ENCODE measurements at places on chromosomes 3 and 15. TPM values are rescaled to one million over a fixed set of nuclear protein-coding genes. Genes with fewer than 3 reads are reported as not detected.

Gene RBMS3
- total RNA-seq, result 59.9 TPM

Gene SMAD3
- 43.4 TPM for total RNA-seq

Gene PPP1R14D
- total RNA-seq, result not detected

Gene ZNF660
- 21.2 TPM for total RNA-seq

Gene ITPKA
- 2.6 TPM for total RNA-seq

Gene KLHDC8B
- 49.9 TPM for total RNA-seq

Gene SCAP
- total RNA-seq, result 77.0 TPM

Gene DUOX2
- 0.11 TPM for total RNA-seq

Gene GPR149
- total RNA-seq, result 3.8 TPM

Gene CNTN3
- total RNA-seq, result 22.3 TPM

Gene KNL1
- total RNA-seq, result 14.2 TPM

Gene ISY1
- total RNA-seq, result 24.4 TPM

Gene GOLGA8K
- 0.60 TPM for total RNA-seq

Gene SMCO1
- total RNA-seq, result 0.38 TPM

Gene PYGO1
- total RNA-seq, result 36.4 TPM

Gene FBXL22
- 5.1 TPM for total RNA-seq

Gene CATSPER2
- 5.7 TPM for total RNA-seq

Gene LRRC34
- total RNA-seq, result 17.3 TPM

Gene GOLGA6A
- 0.49 TPM for total RNA-seq

Gene GMNC
- total RNA-seq, result 3.4 TPM

Gene AVEN
- 11.6 TPM for total RNA-seq

Gene COL8A1
- 40.2 TPM for total RNA-seq

Measured in camera-type eye (tissue), 1 donor.